ENCODE measurements at places on chromosomes 2 and 18.

DNA sequence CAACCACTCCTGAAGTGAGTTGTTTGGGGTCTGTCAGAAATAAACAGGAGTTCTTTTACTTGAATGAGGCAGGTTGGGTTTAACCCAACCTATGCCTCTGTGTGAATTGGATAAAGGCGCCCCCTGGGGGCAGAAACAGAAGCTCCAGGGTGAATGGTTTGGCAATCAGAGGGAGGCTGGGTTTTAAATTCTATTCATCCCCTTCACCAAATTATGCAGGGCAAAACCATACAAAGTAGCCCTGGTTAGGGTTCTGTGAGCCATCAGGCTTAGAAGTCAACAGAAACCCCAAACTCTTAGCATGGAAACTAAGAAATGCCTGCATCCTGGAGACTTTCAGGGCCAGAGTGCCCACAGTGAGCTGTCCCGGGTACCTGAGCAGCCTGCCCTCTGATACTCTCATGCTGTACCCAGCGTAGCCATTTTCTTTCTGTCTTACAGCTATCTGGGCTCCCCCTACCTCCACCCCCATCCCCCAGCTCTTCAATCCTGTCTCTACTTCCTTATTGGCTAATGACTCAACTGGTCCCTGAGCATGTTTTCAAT, 241.5 kb downstream of the ICOS start:
- no peak overlapping the region for H3K27ac ChIP-seq
- no peaks in the 10 kb centered on the region for H3K36me3 ChIP-seq
- DNase-seq: peak; percentile 68
- H3K27me3 ChIP-seq: peaks cover 27% of the 10 kb centered on the region
- no peaks in the 10 kb centered on the region for H3K4me1 ChIP-seq
- H3K4me3 ChIP-seq: no peak overlapping the region

GRCh38 chr2:108591163-108591562, 56.9 kb downstream of the LIMS1 start:
- no peak overlapping the region for H3K4me3 ChIP-seq
- DNase-seq: no peak
- H3K4me1 ChIP-seq: peaks cover 37% of the 10 kb centered on the region
- peaks cover 4% of the 10 kb centered on the region for H3K36me3 ChIP-seq
- H3K27ac ChIP-seq: no peak overlapping the region

DNA sequence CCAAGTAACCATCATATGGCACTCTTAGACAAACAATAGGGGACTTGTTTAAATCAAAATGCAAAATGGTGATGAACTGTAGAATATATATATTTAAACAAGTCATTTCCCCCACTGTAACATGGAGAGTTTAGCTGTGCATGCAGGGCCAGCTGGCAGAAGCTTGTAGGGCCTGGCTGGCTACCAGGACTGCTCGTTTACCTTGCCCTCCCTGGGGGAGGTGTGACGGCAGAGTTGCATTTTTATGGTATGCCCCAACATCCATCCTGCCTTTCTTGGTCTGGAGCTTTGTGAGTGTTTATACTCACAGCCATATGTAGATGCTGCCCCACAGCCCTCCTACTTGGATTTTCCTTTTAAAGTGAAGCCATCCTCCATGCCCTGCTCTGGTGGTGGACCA, 101.7 kb upstream of the ZFP36L2 start:
- H3K27me3 ChIP-seq: no peaks in the 10 kb centered on the region
- H3K36me3 ChIP-seq: peaks cover 25% of the 10 kb centered on the region
- no peak overlapping the region for H3K4me3 ChIP-seq
- no peak for DNase-seq
- no peak overlapping the region for H3K27ac ChIP-seq

DNA sequence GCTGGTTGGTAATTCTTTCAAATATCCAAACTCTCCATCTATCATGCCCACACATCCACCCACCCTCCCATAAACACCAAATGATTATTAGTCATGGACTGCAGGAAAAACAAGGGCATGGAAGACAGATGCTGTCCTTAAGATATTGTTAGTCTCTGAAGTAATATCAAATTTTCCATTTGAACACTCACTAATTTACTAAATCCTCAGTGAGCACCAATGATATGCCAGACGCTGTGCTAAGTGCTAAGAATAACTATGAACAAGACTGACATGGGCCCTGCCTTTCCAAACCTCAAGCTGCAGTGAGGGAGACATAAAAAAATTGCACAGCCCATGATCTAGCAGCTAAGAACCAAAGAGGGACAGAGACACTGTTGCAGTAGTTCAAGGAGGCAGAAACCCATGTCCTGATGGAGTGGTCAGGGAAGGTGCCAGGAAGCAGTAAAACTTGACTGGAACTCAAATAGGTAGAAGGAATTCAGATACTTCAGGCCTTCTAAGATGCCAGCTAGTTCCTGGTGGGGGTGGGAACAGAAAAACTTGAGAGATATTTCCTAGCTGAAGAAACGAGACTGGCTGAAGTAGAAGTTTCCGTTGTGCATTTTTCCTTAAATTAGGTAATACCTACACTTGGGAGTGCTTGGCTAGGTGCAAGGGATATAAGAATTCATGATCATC, 182.1 kb downstream of the OSR1 start:
- no peak for DNase-seq
- no peak overlapping the region for H3K27ac ChIP-seq
- H3K27me3 ChIP-seq: no peaks in the 10 kb centered on the region
